ENCODE measurements at places on chromosomes 12 and 14.

GRCh38 chr12:24743941-24744793 is 204.7 kb downstream of the BCAT1 start:
- DNase-seq: no peak

- no peak for DNase-seq
Measured at GRCh38 chr14:89024691-89025090, 200.2 kb downstream of the TTC8 start.

GRCh38 chr12:24360461-24360860 is 411.0 kb upstream of the SOX5 start:
- DNase-seq: no peak

DNA sequence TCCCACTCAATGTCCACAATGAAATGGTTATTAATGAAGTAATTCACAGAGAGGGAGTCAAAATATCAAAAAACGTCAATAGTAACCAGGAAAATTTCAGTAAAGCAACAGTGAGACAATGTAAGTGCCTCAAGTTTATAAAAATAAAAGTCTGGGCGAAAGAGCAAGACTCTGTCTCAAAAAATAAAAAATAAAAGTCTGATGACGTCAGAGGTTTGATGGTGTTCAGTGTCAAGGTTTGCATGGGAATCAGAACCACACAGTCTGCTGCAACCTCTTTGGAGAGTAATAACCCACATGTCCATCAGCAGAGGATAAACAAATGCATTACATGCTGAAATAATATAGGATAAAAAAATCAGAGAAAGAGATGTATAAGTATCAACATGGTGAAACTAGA is 152.4 kb downstream of the ASCL1 start:
- no peak for DNase-seq

GRCh38 chr12:103712216-103712615 is 125.1 kb downstream of the STAB2 start:
- no peak for DNase-seq

- no peak for DNase-seq
Measured at GRCh38 chr12:132605892-132606291, 4.5 kb downstream of the LRCOL1 start.

GRCh38 chr12:55653031-55653430 is 16.3 kb downstream of the OR10P1 start:
- no peak for DNase-seq

GRCh38 chr14:66444271-66444927 is 41.8 kb upstream of the CCDC196 start:
- no peak for DNase-seq

DNA sequence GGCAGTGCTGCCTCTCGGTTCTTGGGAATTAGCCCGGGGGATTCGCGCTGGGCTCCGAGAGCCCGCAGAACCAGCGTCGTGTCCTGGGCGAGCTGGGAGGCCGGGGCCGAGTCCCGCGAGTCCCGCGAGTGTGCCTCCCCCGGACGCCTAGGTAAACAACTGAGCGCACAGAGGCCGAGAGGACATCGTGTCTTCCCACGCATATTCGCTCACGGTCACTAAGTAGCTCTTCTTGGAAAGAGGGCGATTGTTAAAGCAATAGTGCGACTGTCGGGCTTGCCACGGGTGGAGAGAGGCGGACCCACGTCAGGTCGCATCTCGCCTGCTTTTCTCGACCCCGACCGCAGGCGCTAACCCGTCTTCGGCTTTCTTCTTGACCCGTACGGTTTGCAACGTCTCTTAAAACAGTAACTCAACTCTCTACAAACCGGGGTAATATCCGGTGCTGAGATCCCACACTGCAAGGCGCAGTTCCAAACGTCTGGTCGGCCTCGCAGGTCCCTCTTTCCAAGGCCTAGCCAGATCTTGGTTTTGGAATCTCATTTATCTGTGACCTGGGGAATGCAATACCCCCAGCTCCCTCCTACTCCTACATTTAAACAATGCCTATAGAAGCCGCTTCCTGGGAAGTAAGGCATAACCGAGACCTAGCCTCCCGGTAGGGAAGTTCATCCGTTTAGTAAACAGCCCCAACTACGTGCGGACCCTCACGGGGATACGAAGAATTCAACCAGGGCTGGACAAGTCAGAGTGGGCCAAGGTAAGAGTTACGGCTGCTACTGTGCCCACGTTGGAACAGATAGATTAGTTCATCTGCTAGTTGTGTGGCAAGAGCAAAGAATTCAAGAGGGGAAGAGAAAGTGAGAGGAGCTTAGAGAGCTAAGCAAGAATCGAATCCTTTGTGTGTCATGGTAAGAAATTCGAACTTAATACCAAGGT is 736 bp upstream of the PHLDA1 start:
- peak; percentile 34 for DNase-seq

- DNase-seq: no peak
Measured at GRCh38 chr12:712172-712863, 40.1 kb upstream of the WNK1 start.

DNA sequence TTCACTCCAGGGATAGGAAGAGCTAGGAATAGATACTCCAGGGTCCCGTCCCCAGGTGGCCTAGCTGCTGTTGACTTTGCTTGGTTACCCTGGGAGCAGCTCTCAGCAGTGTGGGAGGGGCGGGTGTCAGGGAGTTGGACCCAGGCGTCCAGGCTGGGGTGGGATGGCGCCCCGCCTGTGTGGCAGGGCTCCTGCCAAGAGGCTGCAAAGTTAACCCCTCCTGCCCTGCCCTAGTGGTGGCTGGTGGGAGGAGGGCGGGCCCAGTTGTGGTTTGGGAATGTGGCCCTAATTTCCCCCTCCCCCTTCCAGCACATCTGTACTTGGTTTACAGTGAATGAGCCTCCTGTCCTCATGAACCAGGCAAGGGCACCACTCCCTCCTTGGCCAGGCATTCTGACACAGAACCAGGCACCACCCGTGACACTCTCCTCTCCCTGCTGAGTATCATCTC is 1.7 kb upstream of the RARG start:
- no peak for DNase-seq

GRCh38 chr12:89417246-89417977 is 65.1 kb upstream of the DUSP6 start:
- DNase-seq: no peak

- DNase-seq: no peak
Measured at GRCh38 chr14:55588259-55588699, 8.3 kb downstream of the KTN1 start.

DNA sequence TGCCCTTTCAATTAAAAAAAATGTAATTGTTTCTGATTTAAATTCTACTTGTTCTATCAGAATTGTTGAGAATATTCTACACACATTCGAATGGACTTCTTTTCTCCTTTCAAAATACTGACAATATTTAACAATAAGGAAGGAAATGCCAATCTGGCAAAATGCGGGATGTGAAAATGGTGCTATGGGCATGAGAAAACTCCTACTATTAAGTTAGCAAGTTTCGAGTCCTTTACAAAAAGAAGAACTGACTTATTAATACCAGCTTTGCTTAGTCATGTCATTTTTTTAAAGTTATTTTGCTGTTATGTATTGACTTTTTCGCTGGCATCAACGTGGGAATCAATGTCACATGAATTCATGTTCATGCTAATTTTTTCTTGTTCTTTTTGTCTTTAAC is 31.7 kb upstream of the ARL1 start:
- no peak for DNase-seq

GRCh38 chr12:31238764-31239387 is 87.1 kb downstream of the SINHCAF start:
- DNase-seq: peak; percentile 81

GRCh38 chr12:28527631-28528249 is 337.5 kb downstream of the CCDC91 start:
- DNase-seq: no peak

- DNase-seq: peak; percentile 10
Measured at GRCh38 chr12:123808167-123808566, 46.1 kb downstream of the DNAH10 start.

DNA sequence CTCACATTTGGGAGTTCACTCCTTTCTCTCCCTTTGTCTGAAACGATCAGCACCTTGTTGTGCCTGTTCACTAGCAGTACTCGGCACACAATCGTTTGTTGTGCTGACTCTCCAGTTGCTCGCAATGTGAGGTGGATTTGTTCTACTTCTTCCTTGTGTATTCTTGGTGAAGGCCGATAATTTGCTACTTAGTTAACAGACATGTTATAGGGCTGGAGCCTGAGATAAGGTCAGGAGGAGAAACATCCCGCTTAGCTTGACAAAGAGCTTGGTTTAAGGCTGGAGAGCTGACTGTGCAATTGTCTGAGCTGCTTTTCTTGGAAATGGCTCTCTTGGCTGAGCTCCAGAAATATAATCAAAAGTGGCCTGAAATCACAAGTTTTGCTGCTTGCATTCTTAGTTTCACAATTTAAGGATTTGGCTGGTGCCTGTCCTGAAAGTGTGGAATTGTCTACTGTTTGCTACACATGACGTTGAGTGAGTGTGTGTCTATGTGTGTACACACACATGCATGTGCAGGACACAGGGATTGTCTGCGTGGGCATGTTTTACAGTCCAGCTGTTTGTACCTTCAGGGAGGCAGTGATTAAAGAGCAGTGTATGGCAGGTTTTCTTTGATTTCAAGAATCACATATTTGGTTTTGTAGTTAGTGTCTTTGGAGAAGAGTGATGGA is 77.7 kb downstream of the ARF6 start:
- peak; percentile 33 for DNase-seq

DNA sequence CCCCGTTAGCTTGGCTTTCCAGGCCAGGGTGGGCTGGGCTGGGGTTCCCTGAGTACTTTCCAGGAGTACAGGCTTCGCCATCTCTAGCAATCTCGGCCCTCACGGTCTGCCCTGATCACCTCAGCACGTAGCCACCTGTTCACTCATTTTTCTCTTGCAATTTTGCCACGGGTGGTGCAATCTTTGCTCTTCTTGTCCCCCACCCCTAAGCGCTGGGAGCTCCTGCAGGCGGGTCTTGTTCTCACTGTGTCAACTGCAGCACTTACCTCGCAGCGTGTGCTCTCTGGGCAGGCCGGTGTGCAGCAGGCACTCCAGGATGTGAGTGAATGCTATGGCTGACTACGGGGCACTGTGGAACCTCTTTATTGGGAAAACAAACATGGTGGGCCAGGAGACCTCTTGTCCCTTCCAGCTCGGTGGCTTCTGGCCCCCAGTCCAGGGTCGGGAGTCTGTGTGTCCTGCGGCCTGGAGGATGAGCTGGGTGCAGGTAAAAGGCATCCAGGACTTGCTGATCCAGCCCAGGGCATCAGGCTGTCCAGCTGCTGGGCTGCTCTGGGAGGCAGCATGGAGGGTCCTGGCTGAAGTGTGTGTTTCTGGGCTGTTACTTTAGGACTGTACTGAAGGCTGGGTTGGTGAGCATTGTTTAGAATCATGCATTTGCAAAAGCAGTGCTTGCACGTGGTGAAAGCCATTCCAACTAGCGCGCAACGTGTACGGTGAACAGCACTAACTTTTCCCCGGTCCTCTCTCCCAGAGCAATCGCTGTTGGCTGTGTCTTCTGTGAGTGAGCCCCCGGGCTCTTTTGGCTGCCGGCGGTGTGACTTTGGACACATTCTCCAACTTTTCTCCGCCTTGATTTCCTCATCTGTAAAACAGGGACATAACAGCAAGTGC is 1.5 kb upstream of the ULK1 start:
- DNase-seq: no peak

- no peak for DNase-seq
Measured at GRCh38 chr12:11897923-11898322, 172.8 kb upstream of the BCL2L14 start.

DNA sequence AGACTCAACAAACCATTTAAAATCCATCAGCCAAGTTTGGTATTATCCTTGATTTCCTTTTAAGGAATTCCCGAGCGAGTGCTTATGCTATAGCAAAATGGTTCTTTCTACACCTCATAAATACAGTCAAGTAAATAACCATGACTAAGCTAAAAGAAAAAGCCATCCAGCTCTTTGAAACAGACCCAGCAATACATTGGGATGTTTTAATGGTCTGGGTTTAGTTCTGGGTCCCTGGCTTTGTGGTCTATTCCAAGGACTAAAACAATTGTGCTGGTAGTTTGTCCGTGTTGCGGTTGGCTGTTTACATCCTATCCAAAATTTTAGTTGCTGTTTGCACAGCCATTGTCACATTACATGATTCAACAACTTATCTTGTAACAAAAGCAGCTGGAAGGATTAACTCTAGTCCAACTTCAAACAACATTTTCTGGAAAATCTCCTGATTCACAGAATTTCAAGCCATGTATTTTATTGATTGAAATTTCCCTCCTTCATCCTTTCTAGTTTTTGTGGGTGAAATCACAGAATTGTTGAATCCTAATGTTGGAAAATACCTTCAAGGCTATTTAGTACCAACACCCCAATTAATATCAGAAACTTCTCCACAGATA is 19.6 kb downstream of the KLRB1 start:
- DNase-seq: no peak

- DNase-seq: no peak
Measured at GRCh38 chr12:123829561-123829960, 67.5 kb downstream of the DNAH10 start.

DNA sequence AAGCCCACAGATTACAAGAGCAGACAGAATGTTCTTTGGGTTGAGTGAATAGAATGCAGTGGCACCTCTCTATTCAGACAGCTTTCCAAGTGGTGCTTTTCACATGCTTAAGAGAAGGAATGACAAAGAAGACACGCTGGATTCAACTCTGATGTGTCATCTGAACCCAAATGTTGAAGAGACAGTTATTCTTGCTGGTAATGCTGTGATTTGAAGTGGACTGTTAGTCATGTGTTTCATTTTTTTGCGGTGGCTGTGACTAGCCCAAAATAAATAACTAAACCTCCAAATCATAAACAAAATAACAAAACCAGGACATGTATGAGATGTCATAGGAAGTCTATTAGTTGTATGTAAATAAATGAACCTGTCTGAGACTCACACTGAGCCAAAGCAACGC is 391.8 kb upstream of the PRICKLE1 start:
- DNase-seq: no peak

- peak; percentile 37 for DNase-seq
Measured at GRCh38 chr14:31286456-31287293, 79.1 kb upstream of the HECTD1 start.

- no peak for DNase-seq
Measured at GRCh38 chr12:92546635-92547348, 156.0 kb upstream of the PLEKHG7 start.

DNA sequence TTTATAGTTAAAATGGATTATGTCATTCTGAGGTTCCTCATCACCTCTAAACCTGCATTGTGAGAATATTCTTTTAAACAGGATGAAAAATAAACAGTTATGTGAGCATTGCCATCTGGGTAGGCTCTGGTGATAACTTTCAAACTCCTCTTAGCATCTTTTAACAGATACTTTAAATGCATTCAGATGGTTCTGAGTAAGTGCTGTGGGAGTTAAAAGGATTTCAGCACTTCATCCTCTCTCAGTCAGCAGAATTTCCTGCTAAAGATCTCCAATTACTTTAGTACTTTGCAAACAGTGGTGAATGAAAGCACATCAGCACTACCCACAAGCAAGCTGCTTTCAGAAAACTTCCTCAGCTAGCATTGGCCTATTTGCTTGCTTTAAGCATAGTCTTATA is 59.3 kb upstream of the TMTC1 start:
- no peak for DNase-seq

GRCh38 chr12:116159175-116159574 is 118.3 kb downstream of the MED13L start:
- DNase-seq: no peak

- DNase-seq: no peak
Measured at GRCh38 chr12:111519083-111519482, 80.0 kb downstream of the ATXN2 start.

Measured in activated CD4-positive, alpha-beta T cell treated with anti-CD3 and anti-CD28 coated beads for 36 hours (primary cell).